ENCODE measurements at places on chromosomes 11 and 22.

DNA sequence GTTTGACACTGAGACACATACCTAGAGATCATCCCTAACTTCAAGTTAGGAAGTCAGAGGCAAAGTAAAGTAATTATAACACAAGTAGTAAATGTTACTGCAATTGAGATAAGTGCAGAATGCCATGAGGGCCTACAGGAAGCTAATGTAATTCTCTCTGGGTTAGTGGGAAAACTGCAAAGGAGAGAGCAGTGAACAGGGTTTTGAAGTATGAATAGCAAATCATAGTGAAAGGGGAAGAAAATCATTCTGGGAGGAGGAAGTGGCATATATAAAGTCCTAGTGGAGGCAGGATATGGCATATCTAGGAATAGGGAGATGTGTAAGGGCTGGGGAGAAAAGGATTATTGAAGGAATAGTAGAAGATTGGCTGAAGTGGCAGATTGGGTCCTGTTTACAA lies 27.9 kb downstream of the RNF169 start:
- no peak for DNase-seq

GRCh38 chr11:13109616-13110015 lies 100.5 kb downstream of the RASSF10 start:
- no peak for DNase-seq

DNA sequence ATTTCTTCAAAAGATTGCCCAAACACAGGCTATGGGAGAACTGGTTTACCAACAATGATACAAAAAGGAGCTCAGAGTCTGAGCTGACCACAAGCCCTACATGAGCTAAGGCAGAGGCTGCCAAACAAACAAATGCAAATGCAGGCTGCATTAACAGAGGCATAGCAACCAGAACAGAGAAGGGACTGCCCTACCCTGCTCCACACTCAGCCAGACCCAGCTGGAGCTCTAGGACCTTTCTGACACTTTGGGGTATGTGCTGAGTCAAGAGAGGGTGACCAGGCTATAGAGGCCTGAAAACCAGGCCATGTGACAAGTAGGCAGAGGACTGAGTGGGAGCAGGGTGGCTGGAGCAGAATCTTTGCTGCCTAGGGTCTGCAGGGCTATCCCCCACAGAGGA lies 17.8 kb upstream of the P2RY2 start:
- DNase-seq: no peak

GRCh38 chr11:13104619-13105236 lies 95.6 kb downstream of the RASSF10 start:
- DNase-seq: no peak

All from activated CD4-positive, alpha-beta T cell treated with anti-CD3 and anti-CD28 coated beads, Interleukin-2, amount 50 U/mL, for 48 hours (primary cell).